ENCODE measurements at places on chromosomes 3 and 15.

DNA sequence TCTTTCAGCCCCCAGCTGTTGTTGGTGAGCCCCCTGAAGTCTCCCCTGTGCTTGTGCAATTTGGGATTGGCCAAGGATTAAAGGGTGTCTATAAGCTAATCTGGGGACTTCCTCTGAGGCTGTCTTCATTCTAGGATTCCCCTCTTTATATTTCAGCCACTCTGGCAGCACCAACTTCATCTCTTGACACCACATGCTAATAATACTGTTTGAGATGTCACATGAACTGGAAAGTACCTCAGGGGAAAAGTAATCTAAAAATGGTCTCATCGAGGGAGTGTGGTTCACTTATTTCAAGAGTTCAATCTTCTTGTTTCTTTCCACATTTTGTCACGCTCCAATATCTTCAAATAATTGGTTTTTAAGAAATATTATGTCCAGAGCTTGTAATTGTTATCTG is 279.2 kb upstream of the TMC3 start:
- DNase-seq = no peak

DNA sequence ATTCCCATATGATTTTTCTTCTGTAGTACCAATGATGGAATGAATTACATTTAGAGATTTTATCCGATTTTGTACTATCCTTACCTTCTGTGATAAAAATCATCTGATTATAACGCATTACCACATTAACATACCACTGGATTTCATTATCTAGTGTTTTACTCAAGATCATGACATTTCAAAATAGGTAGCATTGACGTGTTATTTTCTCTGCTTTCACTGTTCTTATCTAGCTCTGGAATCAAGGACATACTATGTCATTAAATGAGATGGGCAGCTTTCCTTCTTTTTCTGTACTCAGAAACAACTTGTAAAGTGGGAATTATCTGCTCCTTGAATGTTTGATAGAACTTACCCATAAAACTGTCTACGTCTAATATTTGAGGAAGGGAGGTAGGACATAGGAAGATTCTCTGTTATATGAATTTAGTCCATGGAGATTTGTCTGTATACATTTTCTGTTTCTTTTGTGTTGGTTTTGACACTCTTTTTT is 183.7 kb upstream of the NR2E3 start:
- no peak for DNase-seq

GRCh38 chr3:73592154-73593144 is 32.3 kb downstream of the PDZRN3 start:
- no peak for DNase-seq

DNA sequence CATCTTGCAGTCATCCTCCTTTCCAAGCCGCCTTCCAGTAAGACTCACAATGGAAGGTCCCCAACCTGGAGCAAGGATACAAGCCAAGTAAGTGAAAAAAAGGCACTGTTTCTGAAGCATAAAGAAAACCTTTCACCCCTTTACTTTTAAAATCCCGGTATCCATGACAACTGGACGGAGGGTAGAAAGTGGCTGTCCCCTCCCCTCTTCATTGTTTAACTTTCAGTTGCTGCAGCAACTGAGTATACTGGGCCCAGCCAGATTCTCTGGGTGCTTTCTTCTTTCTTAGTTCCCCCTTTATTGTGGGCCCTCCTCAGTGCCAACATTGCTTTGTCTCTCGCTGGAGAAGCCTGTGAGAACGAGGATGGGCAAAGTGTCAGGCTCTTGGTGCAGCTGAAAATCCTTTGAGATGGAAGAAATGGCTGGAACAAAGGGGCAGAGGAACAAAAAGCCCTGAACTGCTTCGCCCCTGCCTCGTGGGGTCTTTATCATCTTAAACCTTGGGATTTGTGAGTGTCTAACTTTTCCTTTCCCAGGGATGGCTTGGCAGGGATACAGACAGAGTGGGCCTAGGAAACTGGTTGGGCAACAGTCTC is 224.0 kb upstream of the RGMA start:
- DNase-seq = no peak

DNA sequence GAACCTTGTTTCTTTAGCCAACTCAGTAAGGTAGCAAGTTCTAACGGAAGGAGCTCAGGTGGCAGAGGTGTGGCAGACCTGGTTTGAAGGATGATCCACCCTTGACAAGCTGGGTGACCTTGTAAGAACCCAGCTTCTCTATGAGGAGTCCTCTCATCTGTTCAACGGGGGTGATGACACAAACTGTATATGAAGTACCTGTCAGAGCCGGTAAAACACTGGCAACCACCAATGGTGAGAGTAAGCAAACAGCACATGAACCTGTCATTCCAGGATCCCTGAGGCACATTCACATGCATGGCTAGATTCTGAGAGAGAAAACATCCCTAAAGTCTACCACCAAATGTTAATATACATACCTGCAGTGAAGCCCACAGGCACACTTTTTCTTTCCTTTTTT is 2.4 kb downstream of the SCAP start:
- no peak for DNase-seq

DNA sequence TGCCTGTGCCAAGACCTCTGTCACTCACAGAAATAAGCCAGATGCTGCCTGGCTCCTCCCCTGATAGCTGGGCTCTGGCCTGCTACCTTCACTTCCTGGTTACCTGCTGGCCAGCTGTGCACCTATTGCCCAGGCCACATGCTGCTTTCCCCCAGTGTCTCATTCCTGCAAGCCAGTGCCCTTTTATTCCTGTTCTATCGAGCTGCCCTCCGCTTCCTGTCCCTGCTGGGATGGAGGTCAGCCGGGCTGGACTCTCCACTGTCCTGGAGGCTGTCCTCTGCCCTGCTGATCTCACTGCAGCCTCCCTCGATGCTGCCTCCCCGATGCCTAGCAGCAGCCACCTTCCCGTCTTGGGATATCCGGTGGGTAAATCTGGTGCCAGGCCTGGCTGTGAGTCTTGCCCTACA is 37.0 kb upstream of the SNRPA1 start:
- DNase-seq = no peak

GRCh38 chr15:76753131-76753530 is 152.0 kb downstream of the SCAPER start:
- no peak for DNase-seq

- no peak for DNase-seq
Observed at GRCh38 chr3:168113848-168114247, 18.1 kb upstream of the GOLIM4 start.

- no peak for DNase-seq
Observed at GRCh38 chr15:43423793-43424192, 52.9 kb downstream of the TUBGCP4 start.

- DNase-seq = no peak
Observed at GRCh38 chr3:111652492-111653180, 57.5 kb upstream of the ZBED2 start.

DNA sequence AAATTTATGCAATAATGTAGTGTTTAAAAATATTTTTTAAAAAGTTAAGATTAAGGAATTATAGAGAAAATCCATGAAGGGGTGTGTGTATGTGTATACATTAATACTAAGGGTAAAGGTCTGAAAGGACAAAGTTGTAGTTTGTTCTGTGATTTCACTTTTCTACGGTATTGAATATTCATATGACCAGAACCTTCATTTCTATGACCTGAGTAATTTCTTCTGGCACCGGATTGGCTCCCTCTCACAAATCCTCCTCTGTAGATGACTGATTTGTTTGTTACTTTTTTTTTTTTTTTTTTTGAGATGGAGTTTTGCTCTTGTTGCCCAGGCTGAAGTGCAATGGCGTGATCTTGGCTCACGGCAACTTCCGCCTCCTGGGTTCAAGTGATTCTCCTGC is 20.9 kb downstream of the GMPS start:
- no peak for DNase-seq

DNA sequence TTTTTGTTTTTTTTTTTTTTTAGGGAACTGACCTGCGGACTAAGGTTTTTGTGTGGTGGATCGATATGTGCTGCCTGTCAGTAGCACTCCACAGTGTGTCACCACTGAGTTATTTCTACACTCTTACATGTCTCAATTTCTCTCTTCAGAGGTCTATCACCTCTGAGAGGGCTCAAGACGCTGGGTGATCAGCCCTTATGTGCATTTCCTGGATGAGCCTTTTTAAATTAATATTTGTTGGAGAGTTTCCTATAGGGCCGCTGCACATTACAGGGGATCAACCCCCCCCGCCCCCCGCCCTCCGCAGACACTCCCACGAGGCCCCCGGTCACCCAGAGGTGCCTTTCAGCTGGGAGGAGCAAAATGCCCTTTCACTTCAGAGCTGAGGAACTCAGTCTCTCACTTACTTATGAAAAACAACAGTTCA is 34.5 kb upstream of the AP4E1 start:
- no peak for DNase-seq

GRCh38 chr15:73015493-73015892 is 36.8 kb upstream of the NEO1 start:
- DNase-seq = no peak

DNA sequence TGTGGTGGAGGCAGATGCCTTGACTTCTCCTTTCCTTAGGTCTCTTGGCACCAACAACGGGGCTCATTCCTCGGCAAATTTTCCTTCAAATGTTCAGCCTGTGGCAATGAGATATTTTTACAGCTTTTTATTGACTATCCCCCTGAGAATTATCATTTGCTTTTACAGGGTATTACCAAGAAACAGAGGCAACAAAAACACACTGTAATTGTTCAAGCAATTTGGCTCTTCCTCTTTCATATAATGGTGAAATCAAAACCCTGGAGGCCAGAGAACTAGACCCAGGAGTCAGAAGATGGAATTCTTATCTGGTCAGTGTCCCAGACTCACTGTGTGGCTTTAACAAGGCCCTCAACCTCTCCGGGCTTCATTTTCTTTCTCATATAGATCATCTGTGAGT is 40.1 kb downstream of the TRIM42 start:
- no peak for DNase-seq

GRCh38 chr3:193029800-193030199 is 112.1 kb upstream of the MB21D2 start:
- no peak for DNase-seq

GRCh38 chr3:14303336-14304100 is 98.9 kb upstream of the SLC6A6 start:
- DNase-seq = no peak

GRCh38 chr15:90851114-90851513 is 17.3 kb upstream of the FURIN start:
- DNase-seq = no peak

GRCh38 chr15:65466901-65467300 is 44.2 kb upstream of the IGDCC4 start:
- no peak for DNase-seq
